MG63 (cell line): ENCODE measurements at places on chromosomes 7 and 10. TPM values are rescaled to one million over a fixed set of nuclear protein-coding genes. Genes with fewer than 3 reads are reported as not detected.

Gene KCND2
- 0.07 TPM in 1 of 2 replicates, not detected in the other for total RNA-seq

Gene GTF2IRD1
- total RNA-seq = 9.9 and 12.5 TPM in 2 replicates

Gene ZWINT
- total RNA-seq = 48.0 and 78.9 TPM in 2 replicates

Gene TRIP6
- total RNA-seq = 147 and 173 TPM in 2 replicates

Gene HOXA11
- 3.2 and 3.7 TPM in 2 replicates for total RNA-seq

Gene CTTNBP2
- 0.12 and 0.16 TPM in 2 replicates for total RNA-seq

Gene OPALIN
- total RNA-seq = not detected in 2 replicates
